Stimulated activated effector memory CD8-positive, alpha-beta T cell treated with anti-CD3 and anti-CD28 coated beads, Interleukin-12 subunit alpha, Interleukin-12 subunit beta, amount 100 ng/mL, for 72 hours (primary cell): ENCODE measurements at places on chromosomes 5 and 9.
A peak's percentile ranks its signal among the peaks of the same experiment; 100 is the strongest.

DNA sequence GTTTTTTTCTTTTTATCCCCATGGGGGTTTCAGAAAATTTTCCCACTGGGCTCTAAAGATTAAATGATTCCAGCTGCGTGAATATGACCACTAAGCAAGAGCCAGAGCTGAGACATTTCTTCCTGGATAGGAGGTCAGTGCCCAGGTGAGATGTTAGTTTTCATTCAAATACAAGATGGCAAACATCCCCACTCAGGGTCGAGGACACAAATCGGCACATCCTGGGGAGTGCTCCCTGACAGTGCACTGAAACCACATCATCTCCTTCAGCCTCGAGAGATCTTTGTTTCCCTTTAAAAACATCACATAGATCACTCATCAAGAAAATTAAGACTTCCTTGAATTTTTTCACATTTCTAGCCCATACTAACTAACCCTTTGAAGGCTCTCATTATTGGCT is 273.2 kb upstream of the PANK3 start:
- no peak for DNase-seq

GRCh38 chr9:120532891-120533290 is 47.1 kb downstream of the CDK5RAP2 start:
- no peak for DNase-seq

- DNase-seq: no peak
Measured at GRCh38 chr5:115475788-115476187, 68.8 kb downstream of the FEM1C start.

GRCh38 chr5:140303966-140304365 is 1.1 kb upstream of the PFDN1 start:
- no peak for DNase-seq

DNA sequence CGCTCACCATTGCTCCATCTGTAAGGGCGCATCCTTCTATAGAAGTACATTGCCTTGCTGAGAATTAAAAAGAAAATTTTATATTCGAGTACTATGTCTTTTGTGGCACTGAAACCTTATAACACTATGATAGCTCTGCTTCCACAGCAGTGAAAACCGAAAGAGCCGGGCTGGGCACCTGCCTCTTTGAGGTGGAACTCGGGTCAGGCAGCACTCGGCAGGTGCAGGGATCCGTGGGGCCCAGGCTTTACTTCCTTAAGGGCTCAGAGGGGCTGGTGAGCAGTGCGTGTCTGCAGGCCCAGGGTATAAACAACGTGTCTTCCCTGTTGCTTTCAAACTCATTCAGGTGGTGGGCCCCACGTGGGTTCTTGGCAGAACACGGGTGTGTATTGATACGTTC is 69.9 kb downstream of the OTULIN start:
- no peak for DNase-seq

DNA sequence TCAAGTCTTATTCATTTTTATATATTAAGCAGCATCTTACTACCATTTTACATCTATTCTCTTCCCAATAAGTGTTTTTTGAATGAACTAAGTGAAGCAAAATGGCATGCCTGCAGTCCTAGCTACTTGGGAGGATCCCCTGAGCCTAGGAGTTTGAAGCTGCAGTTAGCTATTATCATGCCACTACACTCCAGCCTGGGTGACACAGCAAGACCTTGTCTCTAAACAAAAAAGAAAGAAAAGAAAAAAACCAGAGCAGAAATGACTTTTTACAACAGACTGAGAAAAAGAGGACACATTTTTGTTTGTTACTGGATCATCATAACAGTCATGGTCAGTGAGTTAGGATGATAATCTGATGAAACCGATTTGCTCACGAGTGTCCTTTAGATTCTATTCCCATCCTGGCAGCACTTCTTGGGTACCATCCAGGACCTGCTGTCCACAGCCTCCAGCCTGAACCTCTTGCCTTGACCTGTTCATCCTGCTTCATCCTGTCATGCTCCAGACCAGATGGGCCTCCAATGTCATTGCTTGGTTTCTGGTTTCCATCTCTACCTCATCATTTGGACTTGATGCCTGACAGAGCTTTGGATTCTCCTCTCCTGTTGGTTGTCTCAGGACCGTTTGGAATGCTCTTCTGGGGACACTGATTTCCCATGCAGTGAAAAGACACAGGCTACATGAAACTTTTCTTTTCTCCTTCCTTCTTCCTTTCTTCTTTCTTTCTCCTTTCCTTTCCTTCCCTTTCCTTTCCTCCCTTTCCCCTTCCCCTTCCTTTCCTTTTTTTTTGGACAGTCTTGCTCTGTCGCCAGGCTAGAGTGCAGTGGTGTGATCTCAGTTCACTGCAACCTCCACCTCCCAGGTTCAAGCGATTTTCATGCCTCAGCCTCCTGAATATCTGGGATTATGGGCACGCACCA is 50.1 kb upstream of the GLRX start:
- no peak for DNase-seq

DNA sequence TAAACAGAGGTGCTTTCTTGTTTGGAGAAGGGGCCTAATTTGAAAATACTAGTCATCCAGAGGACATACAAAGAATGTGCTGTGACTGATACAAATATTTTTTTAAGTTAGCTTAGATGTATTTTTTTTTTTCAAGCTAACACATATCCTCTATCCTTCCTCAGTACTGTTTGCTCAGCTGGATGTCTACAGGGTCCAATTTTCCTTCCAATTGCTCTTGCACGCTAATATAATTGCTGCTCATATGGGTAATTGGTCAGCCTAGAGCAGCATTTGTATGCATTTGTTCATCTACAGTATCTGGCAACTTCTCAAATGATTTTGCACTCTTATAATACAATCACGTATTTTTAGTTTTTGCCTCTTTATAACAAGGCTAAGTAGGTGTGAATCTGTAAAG is 84.7 kb downstream of the ZDHHC21 start:
- DNase-seq: no peak

DNA sequence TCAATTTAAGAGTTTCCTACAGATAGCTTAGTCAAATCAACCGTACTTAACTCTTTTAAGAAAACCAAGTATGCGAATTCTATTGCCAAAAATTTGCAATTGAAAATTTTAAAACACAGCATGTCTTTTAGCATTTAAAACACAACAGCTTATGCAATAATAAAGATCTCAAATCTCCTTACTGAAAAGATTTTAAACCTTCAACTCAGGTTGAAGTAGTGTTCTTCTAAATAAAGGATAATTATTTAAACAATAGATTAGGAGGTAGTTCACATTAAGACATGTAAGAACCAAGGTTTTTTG is 5.5 kb downstream of the NR3C1 start:
- DNase-seq: no peak

DNA sequence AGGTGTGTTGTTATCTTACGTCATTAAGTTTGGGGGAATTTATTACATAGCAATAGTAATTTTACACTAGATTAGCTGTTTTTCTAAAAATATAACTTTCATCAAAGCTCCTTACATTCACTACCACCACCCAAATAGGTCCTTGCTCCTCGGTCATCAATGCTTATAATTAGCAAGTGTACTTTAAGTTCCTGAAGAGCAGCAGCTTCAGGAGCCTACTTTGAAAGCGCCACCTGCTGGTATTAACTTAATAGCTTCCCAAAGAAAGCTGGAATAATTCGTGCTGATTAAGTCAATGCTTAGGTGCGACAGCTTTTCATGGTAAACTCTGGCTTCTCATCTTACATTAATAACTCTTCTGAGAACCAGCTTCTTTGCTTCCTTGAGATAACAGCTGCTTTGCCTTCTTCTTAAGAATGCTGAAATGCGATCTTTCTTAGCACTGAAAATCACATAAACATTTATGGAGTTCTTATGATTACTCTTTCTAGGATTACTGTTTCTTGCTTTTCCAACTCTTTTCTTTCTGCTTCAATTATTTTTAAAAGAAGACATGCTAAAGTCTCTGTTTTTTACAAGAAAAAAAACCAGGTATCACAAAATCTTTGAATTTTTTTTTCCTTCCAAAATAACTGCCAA is 10.0 kb upstream of the C5 start:
- DNase-seq: no peak

GRCh38 chr5:38396766-38397165 is 138.4 kb downstream of the EGFLAM start:
- no peak for DNase-seq

DNA sequence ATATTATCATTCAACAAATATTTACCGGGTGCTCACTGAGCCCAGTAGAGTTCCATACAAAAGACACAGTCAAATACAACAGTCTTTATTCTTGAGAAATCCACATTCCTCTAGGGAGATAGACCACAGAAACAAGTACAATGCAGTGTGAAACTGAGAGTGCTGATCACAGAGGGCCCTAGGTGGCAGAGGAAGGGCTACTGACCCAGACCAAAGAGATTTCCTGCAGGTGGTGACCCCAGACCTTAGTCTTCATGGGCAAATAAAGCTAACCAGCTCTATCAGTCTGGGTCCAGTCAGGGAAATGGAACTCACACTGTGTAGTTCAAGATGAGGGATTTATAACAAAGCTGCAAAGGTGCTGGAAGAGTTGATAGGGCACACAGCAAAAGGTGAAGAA is 110.4 kb upstream of the SLC27A6 start:
- DNase-seq: no peak

DNA sequence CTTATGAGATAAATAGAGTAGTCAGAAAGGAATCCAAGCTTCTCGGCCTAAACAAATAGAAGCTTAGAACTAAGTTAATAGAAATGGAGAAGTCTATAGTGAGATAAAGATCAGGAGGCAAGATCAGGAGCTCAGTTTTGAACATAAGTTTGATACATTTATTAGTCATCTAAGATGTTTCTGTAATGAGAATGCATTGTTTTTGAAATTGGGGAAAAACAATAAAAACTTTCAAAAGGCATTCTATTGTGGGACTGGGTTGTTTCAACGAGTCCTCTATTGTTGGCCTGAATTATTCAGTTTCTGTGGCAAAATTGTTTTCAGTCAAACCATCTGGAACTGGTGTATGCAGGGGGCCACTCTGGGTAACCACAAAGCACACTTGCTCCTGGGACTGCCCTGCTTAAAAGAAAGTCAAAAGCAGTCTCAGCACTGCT is 181.0 kb upstream of the CLINT1 start:
- DNase-seq: no peak

DNA sequence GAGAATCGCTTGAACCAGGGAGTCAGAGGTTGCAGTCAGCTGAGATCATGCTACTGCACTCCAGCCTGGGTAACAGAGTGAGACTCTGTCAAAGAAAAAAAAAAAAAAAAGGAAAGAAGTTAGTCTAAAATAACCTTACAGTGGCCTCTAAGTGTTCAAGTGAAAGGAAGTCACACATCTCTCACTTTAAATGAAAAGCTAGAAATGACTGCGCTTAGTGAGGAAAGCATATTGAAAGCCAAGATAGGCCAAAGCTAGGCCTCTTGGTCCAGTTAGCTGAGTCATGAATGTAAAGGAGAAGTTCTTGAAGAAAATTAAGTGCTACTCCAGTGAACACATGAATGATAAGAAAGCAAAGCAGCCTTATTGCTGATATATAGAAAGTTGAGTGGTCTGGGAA is 38.1 kb downstream of the ITGA1 start:
- no peak for DNase-seq

GRCh38 chr5:96931605-96932004 is 4.3 kb upstream of the LNPEP start:
- DNase-seq: no peak

- DNase-seq: peak; percentile 57
Measured at GRCh38 chr9:128882677-128883603, 1.0 kb downstream of the LRRC8A start.

DNA sequence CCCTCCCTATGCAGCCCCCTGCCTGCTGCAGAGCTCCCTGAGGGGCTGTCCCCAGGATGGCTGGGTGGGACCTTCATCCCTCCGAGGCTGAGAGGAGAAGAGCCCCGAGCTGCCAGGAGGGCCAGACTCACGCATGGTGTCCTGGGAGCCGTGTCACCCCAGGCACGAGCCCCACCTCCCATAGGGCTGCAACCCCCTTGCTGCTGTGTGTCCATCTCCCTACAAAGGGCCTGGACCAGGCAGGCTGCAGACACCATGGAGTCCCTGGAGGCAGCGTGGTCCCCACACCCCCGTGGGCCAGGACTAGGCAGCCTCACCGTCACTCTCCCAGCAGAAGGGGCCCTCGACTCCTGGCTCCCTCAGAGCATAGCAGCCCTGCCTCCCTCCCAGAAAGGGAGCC is 11.2 kb upstream of the SEC16A start:
- DNase-seq: no peak

DNA sequence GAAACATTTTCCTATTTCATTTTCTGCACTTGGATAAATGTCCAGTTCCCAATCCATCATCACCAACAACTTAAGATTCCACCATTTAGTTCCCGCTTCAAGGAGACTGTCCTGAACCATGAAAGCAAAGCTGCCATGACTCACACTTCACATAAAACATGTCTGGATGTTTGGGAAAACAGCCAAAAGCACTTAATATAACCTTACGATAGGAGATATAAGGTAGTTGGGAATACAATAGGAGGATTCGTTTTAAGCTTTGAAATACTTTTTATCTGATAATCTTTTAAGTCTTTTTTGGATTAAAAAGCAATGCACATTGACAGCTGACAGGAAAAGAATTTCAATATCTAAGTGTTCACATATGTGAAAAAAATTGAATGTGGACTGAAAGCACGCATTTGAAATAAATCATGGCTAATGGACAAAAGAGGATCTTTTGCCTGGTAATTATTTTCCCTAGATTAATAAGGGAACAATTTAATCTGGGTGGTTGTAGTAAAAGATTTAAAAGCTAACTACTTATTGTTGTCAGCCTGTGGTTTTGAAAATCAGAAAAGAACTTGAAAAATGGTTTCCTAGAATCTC is 17.3 kb upstream of the TGFBI start:
- DNase-seq: no peak

DNA sequence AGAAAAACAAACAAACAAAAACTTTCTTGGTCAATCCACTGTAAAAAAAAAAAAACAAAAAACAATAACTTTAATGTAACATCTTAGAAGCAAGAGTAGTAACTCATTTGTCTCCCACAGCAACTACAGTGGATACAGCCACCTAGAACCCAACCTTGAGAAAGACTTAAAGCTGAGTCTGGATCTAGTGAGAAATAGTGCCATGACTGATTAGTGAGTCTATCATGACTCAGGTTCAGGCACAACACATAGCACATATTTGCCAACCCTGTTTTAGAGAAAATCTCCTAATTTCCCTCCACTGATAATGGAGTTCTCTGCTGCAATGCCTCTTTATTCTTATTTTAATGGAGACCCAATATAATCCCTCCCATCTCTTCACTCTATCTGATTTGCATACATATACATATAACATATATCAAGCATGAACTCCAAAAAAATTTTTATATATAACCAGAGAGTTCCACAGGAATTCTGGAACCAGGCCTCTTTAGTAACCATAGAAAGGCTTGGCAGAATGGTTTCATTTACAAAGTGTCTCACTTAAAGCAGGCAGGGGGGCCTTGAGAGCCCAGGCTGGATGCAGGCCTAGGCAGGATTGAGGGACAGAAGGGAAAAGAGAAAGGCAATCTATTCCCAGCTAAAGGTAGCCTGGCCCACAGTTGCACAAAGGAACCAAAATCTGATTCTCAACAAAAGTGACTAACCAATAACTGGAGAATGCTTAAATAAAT is 11.9 kb upstream of the NR4A3 start:
- DNase-seq: no peak

- DNase-seq: no peak
Measured at GRCh38 chr9:79700607-79701360, 129.0 kb downstream of the TLE4 start.
